ENCODE measurements at places on chromosomes 7 and 10.

DNA sequence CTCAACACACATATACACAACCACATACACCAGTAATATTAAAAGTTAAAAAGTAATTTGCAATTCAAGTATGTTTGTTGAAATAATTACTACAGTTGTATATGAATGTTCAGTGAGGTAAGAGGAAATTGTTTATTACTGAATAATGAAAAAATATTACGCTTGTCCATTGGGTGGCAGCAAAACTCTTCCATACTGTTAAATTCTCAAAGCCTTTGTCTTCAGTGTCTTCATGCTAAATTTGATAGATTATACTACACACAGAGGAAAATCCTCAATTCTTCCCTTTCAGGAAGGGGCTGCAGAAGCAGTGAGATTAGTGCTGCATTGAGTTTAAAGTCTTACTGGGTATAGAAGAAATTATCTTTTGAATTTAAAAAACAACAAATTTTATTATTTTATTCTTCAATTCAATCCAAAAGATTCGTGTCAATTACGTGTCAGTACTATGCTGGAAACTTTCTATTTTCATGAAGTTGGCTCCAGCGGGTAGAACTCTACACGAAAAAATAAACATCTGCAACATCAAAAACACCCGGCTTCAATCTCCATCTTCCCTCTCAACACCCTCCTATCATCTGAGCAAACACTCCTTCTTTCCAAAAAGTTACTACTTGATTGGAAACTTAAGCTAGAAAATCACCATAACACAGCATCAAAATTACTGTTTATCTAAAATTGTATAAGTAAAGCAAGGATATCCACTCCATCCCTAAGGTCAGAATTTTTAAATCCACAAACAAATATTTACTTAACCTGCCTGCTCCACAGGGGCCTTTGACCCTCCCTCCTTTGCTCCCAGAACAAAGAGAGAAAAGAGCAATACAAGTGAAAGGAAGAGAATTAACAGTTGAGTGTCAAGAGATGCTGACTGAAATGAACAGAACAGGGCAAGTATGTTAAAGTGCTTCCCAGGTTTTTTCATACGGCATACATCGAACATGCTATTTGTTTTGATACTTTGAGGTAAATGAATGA lies 37.0 kb upstream of the TES start:
- peak; percentile 18 for DNase-seq

- no peak for DNase-seq
Measured at GRCh38 chr10:121088524-121088923, 237.4 kb downstream of the WDR11 start.

- no peak for DNase-seq
Measured at GRCh38 chr7:141911391-141911790, 4.8 kb upstream of the OR9A4 start.

GRCh38 chr7:52302765-52303520 lies 732.5 kb upstream of the POM121L12 start:
- no peak for DNase-seq

GRCh38 chr7:77944183-77945182 lies 145.9 kb downstream of the PHTF2 start:
- DNase-seq: no peak

GRCh38 chr10:110218632-110219031 lies 11.2 kb downstream of the MXI1 start:
- no peak for DNase-seq

- DNase-seq: no peak
Measured at GRCh38 chr10:75880031-75880775, 448.8 kb downstream of the LRMDA start.

GRCh38 chr7:97118306-97118917 lies 914 bp downstream of the SDHAF3 start:
- DNase-seq: no peak

Data from neuronal stem cell (in vitro differentiated cells).